Endodermal cell (in vitro differentiated cells): ENCODE measurements at places on chromosomes 7 and 10.

DNA sequence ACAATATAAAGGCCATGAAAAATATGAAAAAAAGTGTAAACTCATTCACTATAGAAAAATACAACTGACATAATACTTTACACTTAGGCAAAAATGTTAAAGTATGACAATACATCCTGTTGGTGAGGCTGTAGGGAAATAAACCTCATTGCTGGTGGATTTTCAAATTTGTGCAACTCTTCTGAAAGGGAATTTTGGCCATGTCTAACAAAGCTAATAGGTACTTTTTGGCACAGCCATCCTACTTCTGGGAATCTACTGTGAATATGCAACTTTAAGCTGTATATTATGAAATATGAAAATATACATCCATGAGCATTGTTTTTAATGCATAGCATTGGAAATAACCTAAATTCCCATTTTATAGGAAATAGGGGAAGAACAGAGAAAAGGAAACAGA lies 13.4 kb upstream of the COA1 start:
- DNase-seq: no peak

GRCh38 chr10:44105696-44106095 lies 279.2 kb downstream of the CXCL12 start:
- DNase-seq: no peak

DNA sequence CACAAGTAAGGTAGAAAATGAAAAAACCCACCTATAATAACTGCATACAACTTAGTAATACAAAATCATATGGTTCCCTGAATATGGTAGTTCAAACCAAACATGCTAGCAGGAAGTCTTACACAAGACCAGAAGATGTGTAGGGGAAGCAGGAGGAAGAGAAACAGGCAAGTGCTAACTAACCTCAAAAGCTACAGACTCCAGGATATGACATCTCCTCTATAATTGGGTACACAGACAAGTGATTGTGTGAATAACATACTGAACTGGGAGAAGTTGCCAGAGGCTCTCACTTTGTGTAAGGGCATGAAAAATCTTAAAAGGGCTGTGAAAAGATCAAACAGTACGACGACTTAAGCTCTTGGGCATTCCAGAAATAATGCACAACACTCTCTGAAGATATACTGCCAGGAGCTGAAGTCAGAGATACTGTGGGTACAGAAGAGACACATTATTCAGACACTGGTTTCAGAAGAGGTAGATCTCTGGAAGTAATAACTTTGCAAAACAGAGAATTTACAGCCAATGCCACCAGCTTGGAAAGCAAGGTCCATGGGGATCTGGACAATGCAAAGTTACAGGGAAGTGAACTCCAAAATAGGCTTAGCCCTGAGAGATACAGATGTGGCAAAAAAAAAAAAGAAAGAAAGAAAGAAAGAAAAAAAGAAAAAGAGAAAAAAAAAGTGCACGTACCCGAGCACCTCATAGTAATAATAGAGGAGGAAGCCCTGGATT lies 767.2 kb downstream of the TNS3 start:
- no peak for DNase-seq

DNA sequence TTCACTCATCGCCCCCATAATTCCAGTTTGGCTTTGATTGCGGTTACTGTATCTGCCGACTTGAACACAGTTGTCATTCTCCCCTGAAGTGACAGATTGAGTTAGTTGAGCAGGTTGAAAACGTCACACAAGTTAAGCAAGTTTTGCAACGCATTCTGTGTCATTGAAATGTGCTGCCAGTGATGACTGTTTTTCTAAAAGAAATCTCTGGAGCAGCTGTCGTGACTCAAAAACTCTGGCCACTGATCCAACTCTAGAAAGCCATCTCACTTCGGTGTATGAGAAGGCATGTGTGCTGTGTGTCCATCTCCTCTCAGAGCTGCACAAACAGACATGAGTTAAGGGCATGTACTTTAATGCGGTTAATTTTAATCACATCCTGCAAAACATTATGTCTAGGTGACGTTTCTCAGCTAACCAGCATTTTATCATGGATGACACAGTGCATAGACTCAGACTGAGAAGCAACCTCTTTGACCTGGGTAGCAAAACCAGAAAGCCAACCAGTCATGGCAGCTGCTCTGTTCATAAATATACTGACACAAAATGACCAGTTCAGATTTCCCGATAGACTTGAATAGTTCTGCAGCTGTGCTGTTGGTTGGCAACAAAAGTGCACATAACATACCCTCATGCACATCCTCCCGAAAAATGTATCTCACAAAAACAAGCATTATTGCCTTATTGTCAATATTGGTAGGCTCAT lies 69.3 kb downstream of the CSTF2T start:
- DNase-seq: no peak

GRCh38 chr7:19747740-19748339 lies 25.6 kb downstream of the TMEM196 start:
- DNase-seq: no peak

DNA sequence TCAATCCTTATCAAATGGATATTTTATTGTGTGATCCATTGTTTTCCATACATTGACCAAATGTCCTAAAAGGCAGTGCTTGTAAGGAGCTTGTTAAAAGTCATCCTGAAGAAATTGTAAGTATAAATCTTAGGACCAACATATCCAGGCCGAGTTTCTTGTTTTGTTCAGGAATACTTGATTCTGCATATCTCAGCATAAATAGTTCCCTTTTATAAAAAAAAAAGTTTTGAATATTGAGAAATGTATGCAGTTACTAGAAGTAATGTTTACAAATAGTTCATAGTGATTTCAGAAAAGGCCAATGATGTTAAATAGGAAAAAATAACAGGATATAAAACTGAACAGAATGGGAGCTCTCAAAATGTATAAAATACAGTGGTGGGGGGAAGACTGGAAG lies 6.6 kb downstream of the GRID1 start:
- DNase-seq: no peak

DNA sequence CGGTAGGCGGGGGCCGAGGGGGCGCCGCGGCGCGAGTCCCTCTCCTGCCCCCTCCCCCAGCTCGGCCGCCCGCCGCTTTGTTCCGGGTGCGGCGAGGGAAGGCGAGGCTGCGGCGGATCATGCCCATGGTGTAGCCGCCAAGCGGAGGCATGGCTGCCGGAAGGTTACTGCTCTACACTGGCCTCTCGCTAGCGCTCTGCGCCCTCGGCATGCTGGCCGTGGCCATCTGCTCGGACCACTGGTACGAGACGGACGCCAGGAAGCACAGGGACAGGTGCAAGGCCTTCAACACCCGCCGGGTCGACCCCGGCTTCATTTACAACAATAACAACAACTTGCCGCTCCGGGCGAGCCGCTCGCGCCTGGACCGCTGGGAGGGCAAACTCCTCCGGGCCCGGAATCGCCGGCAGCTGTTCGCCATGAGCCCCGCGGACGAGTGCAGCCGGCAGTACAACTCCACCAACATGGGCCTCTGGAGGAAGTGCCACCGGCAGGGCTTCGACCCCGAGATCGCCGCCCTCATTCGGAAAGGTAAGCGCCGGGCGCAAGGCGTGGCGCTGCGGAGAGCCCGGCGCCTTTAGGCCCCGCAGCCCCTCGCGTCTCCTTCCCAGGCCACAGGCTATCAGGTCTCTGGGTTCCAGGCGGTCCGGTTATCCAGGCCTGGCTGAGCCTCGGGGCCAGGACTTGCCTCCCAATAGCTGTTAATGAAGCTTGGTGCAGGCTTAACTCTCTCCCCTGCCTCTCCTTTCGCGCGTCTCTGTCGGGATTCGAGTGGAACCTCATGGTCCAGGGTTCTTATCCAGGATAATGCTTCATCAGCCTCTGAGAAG lies 513 bp downstream of the TMEM178B start:
- DNase-seq: peak; percentile 87

DNA sequence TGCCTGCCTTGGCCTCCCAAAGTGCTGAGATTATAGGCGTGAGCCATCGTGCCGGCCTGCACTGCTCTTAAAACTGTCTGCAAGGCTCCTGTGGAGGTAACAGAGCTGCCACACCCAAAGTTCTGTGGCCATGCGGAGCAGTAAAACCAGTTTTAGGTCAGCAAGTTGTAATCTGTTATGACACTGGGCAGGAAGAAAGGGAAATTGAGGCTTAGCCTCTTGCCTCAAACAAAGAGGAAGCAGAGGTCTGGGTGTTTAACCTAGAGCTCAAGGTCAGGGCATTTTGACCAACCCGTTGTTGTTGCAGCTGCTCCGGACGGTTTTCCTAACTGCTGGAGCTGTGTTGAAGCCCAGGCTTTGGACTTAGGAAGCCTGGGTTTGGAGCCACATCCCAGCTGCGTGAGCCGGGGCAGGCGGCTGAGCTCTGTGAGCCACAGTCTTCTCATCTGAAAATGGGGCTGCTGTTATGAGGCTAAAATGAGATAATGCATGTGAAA lies 7.4 kb upstream of the RRP12 start:
- DNase-seq: no peak

DNA sequence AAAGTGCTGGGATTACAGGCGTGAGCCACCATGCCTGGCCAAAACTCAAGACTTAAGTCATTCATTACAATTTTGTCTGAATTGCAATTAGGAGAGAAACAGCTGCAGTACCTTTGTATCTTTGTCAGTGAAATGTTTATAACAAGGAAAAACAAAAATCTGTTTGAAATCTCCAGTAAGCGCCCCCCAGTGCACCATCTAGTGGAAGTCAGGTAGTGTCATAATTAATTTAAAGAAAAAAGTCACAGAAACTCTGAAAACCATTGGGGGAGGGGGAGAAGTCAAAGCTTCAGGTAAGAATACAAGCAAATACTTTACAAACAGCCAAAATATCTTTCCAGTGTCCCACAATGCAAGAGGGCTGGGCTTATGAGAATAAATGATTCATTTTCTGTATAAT lies 2.8 kb downstream of the MPP7 start:
- no peak for DNase-seq

- no peak for DNase-seq
Measured at GRCh38 chr10:3782146-3782450, 2.9 kb downstream of the KLF6 start.

- peak; percentile 74 for DNase-seq
Measured at GRCh38 chr10:108970016-108970415, 953.3 kb downstream of the XPNPEP1 start.

DNA sequence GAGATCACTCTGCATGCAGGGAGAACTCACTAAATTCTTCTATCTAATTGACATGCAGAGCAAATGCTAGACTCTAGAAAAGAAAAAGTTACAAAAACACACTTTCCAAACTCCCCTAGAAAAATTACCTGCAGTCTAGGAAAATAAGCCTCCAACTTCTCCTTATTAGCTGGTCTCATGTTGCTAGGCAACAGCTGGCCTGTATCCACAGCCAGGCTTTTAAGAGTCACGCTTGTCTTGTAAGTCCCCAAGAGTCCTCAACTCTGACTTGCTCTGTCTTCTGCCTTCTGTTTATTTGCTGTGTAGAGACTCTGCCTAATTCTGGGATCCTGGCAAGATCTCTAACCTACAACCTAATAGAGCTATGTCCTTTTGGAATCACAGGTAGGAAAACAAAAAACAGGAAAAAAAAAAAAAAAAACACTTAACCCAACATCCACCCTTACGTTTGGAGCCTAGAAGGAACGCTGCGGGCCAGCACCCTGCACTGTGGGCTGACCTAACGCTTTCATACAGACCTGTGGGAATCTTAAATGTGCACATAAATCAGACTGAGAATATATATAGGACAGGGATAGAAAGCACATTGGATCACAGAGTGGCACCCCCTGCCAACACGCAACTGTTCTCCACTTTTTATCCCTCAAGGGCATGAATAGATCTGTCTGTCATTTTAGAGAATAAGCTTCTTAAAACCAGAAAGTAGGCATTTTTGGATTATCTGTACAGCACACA lies 117.0 kb upstream of the PTPRZ1 start:
- no peak for DNase-seq

GRCh38 chr7:39164887-39165286 lies 187.2 kb downstream of the POU6F2 start:
- no peak for DNase-seq

GRCh38 chr10:11354823-11355222 lies 256.6 kb downstream of the USP6NL start:
- no peak for DNase-seq

GRCh38 chr10:1858048-1858447 lies 120.7 kb upstream of the ADARB2 start:
- DNase-seq: no peak

GRCh38 chr7:146216396-146217041 lies 99.9 kb downstream of the CNTNAP2 start:
- DNase-seq: no peak

DNA sequence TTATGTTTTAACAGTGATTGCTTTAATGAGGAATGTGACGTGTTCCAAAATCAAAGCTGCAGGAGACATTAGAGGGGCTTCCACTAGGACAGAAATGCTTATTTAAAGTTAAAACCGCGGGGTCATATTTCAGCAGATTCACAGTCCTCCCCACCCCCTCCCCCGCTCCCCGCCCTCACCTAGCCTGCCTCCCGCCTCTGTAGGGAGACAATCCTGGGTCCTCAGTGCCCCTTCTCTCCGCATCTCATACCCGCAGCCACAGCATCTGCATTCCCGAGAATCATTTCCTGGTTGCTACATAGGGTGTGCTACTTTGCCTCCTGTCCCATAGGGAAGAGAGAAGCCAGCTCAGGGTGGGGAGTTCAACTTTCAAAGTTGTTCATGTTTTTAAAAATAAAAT lies 3.1 kb upstream of the DRGX start:
- no peak for DNase-seq

DNA sequence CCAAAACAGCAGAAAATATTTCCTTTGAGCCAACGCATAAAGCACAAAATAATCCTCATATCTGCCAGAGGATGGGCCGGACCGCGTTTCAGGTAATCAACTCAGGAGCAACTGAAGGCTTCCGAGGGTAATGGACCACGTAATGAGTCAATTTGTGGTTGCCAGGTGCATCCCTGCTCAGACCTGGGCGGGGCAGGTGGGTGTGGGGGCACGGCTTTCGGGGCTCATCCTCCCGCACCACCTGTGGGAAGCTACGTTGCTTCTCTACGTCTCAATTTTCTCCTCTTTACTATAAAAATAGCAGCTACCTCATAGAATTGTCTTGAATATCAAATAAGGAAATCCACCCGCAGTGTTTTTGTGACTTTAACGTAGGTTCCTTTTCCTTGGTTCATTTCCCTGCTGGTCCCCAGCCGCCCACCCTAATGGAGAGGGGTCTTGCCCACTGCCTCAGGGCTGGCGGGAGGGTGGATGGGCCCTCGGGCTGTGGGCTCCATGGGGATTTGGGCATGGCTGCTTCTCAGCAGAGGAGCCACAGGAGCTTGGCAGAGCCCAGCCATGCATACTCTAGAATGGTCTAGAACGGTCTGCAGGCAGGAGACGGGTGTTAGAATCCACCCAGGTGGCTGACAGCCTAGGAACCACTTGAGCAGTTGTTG lies 324.7 kb downstream of the ADARB2 start:
- peak; percentile 33 for DNase-seq

- peak; percentile 86 for DNase-seq
Measured at GRCh38 chr10:110643035-110643652, 992 bp upstream of the RBM20 start.

- DNase-seq: peak; percentile 0
Measured at GRCh38 chr7:39536951-39537350, 29.3 kb upstream of the YAE1 start.

GRCh38 chr7:36473454-36474282 lies 84.0 kb downstream of the ANLN start:
- peak; percentile 91 for DNase-seq
